NCI-H510A (cell line): ENCODE measurements at places on chromosomes 4 and X.

GRCh38 chr4:84651499-84651898, 68.6 kb downstream of the CDS1 start:
- no peak for DNase-seq

- no peak for DNase-seq
Measured at GRCh38 chr4:147814376-147814775, 82.5 kb downstream of the ARHGAP10 start.

- no peak for DNase-seq
Measured at GRCh38 chr4:106677213-106677612, 308.6 kb upstream of the GIMD1 start.

DNA sequence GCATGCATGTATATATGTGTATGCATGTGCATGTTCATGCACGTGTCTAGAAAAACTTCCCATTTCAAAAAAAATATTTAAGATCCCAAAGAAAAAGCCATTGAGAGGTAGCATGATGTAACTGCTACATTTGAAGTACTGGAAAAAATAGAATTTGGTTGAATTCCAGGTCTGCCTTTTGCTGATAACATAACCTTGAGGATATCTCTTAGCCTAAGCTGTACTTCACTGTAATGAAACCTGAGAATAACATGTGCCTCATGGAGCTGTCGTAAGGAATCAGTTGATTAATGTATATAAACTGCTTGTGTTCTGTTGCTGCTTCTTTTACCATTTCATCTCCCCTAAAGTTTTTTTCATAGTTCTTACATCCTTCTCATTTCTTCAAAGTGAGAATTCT, 351.8 kb downstream of the GRIA2 start:
- no peak for DNase-seq

DNA sequence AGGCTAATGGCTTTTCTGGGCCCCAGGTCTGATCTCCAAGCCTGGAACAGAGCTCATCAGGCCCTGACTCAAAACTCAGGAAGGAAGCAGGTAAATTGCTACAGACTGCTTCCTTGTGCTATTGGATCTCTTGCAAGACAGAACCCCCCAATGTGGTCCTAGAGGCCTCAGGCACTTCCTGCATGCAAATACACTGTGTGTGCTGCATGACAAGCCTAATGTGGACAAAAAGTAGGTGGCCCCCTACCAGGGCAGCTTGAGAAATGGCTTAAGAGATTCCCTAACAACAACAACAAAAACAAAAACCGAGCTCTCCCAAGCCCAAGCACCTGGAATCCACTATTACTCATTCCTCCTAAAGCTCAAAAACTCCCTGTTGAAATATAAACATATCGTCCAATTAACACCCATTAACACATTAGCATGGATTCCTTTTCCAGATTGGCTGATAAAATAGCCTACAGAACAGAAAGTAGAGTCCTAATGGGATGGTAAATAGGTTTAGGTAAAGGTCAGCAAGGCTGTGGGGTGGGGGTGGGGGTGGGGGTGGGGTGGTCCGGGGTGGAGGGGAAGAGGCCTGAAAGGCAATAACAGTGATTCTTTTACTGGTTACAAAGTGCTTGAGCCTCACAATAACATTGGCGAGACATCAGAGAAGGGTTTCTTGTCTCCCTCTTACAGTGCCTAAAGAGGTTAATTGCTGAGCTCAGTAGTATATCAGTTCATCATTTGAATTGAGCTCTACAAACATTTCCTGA, 24.1 kb upstream of the FGF16 start:
- DNase-seq, result no peak

DNA sequence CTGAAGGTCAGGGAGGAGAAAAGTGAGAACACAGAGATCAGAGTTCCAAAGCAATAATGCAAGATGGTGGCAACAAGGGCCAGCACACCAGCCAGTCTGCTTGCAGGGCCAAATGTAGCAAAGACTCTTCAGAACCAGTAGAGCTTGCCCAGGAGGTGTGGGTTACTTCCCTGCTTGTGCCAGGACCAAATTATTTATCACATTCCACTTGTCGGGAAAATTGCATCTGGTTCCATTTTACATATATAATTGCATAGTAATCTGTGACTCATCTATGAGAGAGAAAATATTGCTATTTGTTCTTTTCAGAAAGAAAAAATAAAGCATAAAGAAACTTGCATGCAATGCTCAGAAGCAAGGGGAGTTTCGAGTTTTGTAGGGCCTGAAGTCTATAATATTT, 41.4 kb downstream of the MAML3 start:
- no peak for DNase-seq

DNA sequence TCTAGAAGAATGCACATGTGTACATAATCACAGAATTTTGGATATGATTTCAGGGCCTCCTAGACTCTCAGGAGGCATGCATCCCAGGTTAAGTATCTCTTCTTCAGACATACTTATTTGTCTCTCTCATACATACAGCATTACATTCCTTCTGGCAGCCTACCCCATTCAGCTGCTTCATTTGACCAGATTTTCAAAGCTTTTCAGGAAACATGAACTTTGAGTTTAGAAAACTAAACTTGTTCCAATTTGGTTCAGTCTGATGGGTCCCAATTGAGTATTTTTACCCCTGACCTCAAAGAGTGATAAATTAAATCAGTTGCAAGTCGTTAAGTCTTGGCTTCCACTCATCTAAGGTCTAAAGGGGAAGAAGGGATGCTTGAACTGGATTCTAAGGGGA, 330.9 kb downstream of the ARHGAP24 start:
- no peak for DNase-seq

GRCh38 chr4:1043651-1044468, 32.4 kb downstream of the FGFRL1 start:
- DNase-seq, result no peak

GRCh38 chr4:51855270-51855669, 12.3 kb downstream of the DCUN1D4 start:
- no peak for DNase-seq

- no peak for DNase-seq
Measured at GRCh38 chr4:30912098-30912714, 192.0 kb downstream of the PCDH7 start.

DNA sequence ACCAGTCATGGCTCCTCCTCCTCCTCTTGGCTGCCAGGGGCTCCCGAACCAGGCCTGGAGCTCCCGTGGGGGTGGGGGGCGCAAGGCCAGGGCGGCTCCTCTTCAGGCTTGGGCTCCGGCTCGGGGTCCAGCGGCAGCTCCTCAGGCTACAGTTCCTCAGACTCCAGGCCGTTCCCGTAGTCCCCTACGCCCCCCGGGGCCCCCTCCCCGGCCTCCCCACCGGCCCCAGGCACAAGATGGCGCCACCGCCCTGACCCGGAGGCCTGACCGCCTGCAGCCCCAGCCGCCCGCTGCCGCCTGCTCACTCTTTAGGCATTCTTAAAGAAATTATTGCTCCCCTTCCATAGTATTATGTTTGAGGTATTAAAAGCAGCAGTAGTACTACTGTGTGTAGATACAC, 54.5 kb downstream of the TAF1 start:
- DNase-seq, result no peak

DNA sequence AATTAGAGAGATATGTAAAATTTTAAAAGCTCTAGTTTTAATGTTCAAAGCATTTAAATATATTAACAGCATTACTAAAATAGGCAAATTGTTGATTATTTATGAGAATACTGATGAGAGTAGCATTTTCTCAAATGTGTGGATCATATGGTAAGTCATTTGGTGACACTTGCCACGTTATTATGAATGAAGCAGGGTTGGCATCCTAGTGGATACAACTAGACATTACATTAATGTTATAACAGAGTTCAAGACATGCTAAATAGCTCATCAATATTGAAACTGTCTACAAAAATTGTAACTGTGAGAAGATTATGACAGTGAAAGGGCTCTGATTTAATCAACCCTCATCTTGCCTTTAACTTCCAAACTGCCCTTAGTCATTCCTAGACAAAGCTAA, 171.1 kb downstream of the PDGFC start:
- no peak for DNase-seq
